ENCODE measurements at places on chromosomes 3 and 15.

- no peak for DNase-seq
Observed at GRCh38 chr3:139235192-139235591, 108.6 kb upstream of the MRPS22 start.

GRCh38 chr15:97153356-97153965 is 807.0 kb upstream of the ARRDC4 start:
- DNase-seq, result no peak

DNA sequence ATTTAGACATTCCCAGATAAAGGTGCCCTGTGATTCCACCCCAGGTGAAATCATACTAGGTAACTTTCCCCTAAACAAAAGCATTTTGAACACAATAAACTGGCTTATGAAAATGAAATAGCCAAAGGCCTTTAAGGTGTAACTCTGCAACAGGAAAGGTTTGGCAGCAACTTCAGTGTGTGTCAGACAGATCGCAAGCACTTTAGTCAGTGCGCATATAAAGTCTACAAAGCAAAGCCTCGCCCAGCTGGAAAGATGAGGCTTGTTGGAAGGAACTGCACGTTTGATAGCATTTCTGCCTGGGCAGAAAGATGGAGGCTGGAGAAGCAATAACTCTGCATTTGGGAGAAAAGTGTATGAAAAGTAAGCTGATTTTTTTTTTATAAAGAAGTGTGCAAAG is 57.9 kb downstream of the PRICKLE2 start:
- DNase-seq, result no peak

- no peak for DNase-seq
Observed at GRCh38 chr3:4220065-4220464, 83.1 kb upstream of the SETMAR start.

DNA sequence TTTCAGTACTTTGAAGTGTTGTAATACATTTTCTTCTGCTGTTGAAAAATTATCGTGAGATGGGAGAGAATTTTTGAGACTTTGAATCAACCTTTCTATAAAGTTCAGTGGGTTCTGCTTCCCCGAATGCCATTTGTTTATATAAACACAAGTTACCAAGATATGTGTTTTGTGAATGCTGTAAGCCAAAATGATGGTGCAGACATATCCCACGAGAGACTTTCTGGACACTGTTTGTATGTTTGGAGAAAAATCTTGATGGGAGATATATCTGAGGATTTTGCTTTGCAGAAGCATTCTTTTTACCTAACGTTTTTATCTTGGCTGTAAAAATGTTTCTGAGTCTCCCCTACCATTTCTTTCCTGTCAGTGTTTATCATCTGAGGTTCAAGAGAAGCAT is 526.6 kb upstream of the ZNF717 start:
- no peak for DNase-seq

- DNase-seq, result no peak
Observed at GRCh38 chr15:60720086-60720485, 241.1 kb upstream of the ICE2 start.

- DNase-seq, result no peak
Observed at GRCh38 chr3:152331018-152331541, 62.4 kb downstream of the MBNL1 start.

GRCh38 chr3:11662392-11662990 is 18.8 kb upstream of the VGLL4 start:
- no peak for DNase-seq

- peak; percentile 66 for DNase-seq
Observed at GRCh38 chr3:120561251-120562045, 34.7 kb upstream of the NDUFB4 start.

DNA sequence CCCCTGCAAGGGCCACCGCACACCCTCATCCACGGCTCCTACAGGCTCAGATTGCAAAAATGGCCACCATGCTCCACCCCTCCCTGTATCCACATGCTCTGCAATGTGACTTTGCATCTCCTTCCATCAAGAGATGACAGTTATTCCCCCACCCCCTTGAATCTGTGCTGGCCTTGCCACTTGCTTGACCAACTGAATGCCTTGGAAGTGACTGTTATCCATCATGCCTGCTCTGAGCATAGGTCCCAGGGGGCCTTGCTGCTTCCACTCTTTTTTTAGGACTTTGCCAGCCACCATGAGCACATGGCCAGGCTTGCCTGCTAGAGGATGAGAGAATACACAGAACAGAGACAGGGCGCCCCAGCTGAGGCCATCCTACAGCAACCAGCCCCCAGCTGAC is 13.6 kb downstream of the HAPLN3 start:
- DNase-seq, result no peak

DNA sequence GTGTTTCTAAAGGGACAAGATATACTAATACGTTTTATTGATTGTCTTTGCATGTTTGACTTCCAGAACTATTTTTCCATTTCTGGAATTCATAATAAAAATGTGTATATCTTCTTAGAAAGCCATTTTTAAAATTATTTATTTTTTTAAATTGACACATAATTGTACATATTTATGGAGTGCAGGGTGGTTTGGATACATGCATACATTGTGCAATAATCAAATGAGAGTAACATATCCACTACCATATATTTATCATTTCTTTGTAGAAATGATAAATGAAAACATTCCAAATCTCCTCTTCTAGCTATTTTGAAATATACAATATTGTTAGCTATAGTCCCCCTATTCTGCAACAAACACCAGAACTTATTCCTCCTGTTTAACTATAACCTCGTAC is 156.5 kb upstream of the ABI3BP start:
- DNase-seq, result no peak

- no peak for DNase-seq
Observed at GRCh38 chr3:49745986-49746385, 22.2 kb upstream of the GMPPB start.

GRCh38 chr3:152511904-152512303 is 243.2 kb downstream of the MBNL1 start:
- DNase-seq, result no peak

DNA sequence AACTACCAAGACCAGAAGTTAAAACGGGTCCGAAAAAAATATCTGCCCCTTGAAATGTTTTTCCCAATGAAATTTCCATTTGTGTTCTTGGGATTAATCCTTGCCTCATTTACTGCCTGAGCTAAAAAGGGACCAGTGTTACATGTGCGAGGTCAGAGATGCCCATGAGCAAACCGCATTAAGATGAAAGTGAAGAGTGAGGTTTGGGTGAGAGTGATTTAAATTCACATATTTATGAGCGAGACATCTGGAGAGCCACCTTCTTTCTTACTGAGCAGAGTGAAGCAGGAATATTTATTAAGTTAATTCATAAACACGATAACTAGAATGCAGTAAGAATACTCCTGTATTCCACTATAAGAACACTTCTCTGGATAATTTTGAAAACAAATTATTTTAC is 41.3 kb downstream of the SRP14 start:
- DNase-seq, result no peak

DNA sequence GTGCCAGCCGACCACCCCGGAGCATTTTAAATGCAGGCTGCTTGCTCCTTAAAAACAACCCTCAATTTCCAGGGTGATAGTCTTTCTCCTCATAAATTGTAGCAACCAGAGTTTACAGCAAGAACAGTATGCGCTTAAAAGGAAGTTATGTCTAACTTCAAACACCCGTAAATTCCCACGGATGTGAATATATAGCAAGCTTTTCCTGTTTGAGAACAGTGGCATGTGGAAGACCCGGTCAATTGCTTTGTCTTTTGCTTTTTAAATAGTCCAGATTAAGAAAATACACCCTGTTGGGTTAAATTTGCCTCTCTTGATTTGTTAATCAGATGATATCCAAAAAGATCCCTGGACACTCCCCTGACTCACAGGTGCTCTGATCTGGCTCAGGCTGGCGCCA is 20.8 kb downstream of the MRPS25 start:
- DNase-seq, result no peak

GRCh38 chr15:52247461-52247860 is 48.1 kb downstream of the MYO5C start:
- no peak for DNase-seq

- DNase-seq, result no peak
Observed at GRCh38 chr15:60964527-60964926, 264.6 kb downstream of the RORA start.

GRCh38 chr3:194571491-194572142 is 61.6 kb downstream of the TMEM44 start:
- no peak for DNase-seq

DNA sequence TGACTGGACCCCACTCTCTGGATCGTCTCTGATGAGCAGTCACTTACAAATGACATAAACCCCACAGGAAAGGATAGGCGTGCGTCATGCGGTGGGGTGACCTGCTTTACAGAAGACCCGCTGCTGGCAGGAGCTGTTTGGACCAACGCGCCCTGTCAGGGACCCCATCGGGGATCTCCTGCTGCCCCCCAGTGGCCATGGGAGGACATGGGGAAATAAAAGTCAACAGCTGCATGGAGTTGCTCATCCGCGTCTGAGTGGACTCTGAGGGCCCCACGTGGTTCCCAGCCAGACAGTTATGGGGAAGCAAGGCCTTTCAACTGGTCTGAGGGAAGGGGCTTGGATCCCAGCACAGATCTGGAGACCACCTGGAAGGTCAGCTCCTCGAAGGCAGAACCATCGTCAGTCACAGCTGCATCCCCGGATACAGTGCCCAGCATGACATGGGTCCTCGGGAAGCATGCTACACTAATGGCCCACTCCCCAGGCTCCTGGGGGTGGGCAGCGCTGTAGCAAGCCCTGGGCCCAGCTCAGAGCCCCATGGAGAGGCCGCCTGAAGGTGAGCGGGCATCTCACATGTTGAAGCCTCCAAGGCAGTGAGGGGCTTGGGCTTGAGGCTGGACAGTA is 32.1 kb downstream of the PTH1R start:
- DNase-seq, result peak; percentile 88

GRCh38 chr15:92091155-92091734 is 237.7 kb downstream of the SLCO3A1 start:
- DNase-seq, result peak; percentile 53

GRCh38 chr15:74264081-74264501 is 28.0 kb downstream of the CCDC33 start:
- no peak for DNase-seq

GRCh38 chr15:63420333-63420747 is 38.7 kb upstream of the CA12 start:
- DNase-seq, result no peak

DNA sequence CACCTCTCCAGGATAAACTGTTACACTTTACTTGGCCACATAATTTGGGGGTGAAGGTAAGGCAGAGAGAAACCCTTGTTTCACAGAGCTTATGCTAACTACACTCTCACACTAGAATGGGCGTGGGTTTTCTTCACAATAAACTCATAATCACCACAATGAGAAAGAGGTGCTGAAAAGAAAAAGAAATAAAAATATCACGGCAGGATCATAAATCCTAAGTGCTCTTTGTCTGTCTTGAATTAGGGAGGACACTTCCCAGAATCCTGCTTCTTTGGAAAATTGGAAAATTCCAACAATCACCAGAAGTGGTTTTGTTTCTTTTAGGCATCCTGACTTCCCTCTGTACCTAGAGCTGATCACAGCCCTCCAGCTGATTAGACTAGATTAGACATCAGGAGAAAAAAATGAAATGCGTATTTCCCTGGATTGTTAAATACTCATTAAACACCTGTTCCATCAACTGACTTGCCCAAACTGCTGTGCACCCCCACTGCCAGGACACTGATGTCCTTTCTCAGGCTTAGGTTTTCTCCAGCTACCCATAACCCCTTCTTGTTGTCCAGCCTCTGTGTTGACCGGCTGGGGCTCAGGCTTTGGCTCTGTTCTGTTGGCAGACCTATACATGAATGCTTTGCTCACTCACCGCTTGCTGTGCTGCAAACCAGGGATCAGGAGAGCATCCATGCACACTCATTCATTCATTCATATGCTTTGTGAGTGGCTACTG is 41.6 kb upstream of the ACKR4 start:
- DNase-seq, result no peak

GRCh38 chr15:91845720-91846119 is 7.8 kb upstream of the SLCO3A1 start:
- no peak for DNase-seq

GRCh38 chr3:30984855-30985749 is 90.6 kb upstream of the GADL1 start:
- DNase-seq, result no peak

GRCh38 chr15:54519577-54519976 is 541.3 kb downstream of the UNC13C start:
- no peak for DNase-seq

- no peak for DNase-seq
Observed at GRCh38 chr15:35394416-35394815, 151.5 kb downstream of the DPH6 start.

DNA sequence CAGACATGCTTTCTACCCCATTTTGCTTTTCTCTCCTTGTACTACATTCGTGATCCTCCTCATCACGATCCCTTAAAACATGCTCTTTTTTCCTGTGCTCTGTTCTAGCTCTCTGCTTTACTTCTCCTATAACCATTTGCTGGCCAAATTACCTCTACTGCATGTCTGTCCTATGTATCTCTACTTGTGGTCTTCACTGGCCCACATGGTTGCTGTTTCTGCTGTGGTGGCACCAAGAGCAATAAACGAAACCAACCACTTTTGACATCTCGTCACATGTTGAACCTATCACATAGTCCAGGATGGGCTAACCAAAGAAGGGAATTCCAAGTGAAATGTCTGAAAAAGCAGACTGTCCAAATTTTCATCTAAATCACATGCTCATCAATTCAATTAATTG is 115.2 kb downstream of the LEKR1 start:
- DNase-seq, result no peak

- no peak for DNase-seq
Observed at GRCh38 chr3:186001842-186002241, 64.0 kb upstream of the TRA2B start.

DNA sequence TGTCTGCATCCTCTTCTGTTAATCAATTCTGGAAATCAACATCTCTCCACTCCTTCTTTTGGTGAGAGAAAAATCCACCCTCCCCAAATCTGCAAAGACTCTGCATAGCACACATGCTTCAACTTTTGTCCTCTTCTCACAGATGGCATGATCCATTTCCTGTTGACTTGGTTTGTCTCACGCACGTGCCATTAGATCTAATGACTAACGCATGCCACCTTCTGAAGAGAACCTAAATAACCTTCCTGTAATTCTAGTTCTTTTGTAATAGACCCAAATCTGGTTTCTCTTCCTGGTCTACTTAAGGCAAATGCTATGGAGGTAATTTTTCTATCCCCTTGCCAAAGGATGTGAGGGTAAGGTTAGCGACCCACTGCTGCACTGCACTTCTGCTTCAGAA is 51.0 kb upstream of the ATOSA start:
- no peak for DNase-seq

DNA sequence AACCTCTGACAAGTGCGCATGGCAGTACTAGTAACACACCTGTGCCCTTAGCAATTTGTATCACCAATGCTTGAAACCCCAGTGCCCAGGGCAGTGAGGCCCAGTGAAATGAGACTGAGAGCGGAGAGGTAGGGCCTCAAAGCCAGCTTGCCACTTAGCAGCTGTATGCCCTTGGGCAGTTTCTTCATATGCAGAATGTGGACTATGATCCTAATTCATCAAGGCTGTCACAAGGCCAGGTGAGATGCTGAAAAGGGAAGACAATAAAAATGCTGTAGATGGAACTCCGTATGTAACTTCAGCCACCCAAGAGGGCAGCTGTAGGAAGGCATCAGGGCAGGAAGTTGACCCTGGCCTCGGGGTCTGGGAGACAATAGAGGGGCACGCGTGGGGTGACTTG is 74.4 kb downstream of the KY start:
- DNase-seq, result no peak
